GM12892 (cell line): ENCODE measurements at places on chromosomes 12 and 14.

DNA sequence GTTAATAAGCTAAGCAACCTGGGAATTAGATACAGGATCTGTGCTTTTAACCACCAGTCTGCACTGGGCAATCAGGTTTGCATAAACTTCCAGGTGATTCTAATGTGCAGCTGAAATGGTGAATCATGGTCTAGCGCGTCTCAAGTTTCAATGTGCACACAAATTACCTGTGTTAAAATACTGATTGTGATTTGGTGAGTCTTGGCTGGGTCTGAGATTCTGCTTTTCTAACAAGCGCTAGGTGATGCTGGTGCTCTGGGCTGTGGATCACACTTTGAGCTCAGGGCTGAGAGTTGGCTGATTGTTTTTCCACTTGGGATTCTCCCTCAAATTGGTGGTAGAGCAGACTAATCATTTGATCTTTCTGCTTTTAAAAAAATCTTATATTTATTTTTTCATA, 124.8 kb downstream of the C12orf75 start:
- no peak for DNase-seq

- no peak for DNase-seq
Observed at GRCh38 chr14:100092832-100093231, 27.6 kb downstream of the EVL start.

DNA sequence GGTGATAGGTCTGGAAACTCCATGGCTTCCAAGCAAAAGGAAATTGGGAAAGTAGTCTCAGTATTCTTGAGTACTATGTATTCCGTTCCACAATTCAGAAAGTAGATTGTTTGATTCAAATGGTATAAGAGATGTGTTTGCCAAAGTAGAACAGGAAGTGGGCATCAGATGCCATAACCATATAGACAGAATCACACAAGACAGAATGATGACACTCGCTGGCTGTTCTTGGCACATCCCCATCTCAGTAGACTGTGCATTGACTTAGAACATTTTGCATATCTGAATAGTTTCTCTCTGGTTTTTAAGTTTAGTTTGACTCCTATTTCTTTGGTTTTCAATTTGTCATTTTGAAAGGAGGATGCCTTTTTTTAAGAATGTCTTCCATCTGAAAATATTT, 221.1 kb upstream of the RGS6 start:
- DNase-seq = no peak

GRCh38 chr14:42028607-42029006, 421.9 kb downstream of the LRFN5 start:
- DNase-seq = no peak

- DNase-seq = no peak
Observed at GRCh38 chr12:99343960-99344359, 303.6 kb upstream of the GARIN6 start.

GRCh38 chr14:92927349-92928257, 4.7 kb downstream of the CHGA start:
- DNase-seq = no peak

DNA sequence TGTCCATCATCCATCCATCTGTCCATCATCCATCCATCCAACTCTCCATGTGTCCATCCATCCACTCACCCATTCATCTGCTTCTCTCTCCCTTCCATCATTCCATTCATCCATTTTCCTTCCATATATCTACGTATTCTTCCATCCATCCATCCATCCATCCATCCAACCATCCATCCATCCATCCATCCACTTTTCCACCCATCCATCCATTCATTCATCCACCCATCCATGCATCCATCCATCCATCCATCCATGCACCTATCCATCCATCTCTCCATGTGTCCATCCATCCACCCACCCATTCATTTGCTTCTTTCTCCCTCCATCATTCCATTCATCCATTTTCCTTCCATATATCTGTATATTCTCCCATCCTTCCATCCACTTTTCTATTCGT, 214.0 kb upstream of the RTL1 start:
- no peak for DNase-seq

DNA sequence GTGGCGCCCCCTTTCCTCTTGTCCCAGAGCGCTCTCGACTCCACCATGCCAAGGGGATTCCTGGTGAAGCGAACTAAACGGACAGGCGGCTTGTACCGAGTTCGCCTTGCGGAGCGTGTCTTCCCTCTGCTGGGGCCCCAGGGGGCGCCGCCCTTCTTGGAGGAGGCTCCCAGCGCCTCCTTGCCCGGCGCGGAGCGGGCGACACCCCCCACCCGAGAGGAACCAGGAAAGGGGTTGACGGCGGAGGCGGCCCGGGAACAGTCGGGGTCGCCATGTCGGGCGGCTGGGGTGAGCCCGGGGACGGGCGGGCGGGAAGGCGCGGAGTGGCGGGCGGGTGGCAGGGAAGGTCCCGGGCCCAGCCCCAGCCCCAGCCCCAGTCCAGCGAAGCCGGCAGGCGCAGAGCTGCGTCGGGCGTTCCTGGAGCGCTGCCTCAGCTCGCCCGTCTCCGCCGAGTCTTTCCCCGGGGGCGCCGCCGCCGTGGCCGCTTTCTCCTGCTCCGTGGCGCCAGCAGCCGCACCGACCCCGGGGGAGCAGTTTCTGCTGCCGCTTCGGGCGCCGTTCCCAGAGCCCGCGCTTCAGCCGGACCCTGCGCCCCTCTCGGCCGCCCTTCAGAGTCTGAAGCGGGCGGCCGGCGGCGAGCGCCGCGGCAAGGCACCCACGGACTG, 376 bp downstream of the INSM2 start:
- no peak for DNase-seq

GRCh38 chr12:60926256-60926655, 1330.4 kb downstream of the SLC16A7 start:
- DNase-seq = no peak

- DNase-seq = no peak
Observed at GRCh38 chr12:83408146-83408545, 721.4 kb downstream of the TMTC2 start.

DNA sequence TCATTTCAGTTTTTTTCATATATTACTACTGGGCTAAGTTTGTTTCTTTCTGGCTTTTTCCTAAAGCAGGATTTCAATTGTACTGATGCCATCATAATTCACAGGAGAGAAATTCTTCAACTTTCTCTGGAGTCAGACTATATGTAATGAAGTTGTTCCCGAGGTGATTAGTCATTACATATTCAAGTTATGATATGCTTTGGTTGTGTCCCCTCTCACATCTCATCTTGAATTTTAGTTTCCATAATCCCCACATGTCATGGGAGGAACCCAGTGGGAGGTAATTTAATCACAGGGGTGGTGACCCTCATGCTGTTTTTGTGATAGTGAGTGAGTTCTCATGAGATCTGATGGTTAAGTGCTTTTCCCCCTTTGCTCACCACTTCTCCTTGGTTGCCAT, 227.5 kb upstream of the LRIG3 start:
- no peak for DNase-seq

DNA sequence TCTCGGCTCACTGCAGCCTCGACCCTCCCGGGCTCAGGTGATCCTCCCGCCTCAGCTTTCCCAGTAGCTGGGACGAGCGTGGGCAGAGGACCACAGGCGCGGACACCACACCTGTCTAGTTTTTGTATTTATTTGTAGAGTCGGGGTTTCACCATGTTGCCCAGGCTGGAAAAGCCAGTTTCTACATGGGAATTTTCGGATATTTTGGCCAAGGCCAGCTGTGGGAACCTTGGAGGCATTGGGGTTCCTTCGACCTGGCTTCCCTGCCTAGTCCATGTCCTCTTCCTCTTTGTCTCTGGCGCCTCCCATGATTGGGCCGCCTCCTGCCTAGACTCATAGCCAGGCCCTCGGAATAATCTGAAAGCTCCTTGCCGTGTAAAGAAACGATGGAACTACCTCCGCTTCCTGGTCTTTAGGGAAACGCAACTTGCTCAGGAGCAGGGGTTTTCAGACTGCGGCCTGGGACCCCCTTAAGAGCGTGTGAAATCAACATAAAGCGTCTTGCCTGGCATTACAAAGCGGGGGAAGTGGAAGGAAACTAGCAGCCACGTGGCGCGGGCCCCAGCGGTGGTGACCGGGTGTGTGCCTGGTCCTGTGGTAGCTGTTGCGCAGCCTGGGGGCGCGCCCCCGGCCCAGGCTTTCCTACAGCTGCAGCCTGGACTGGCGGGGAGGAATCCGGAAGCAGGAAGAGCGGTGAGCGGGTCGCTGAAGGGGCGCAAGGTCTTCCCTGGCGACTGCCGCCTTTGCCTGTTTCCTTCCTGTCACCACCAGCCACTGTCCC, 1.4 kb upstream of the HSP90AA1 start:
- DNase-seq = peak; percentile 48

GRCh38 chr12:47965581-47965980, 2.2 kb downstream of the TMEM106C start:
- DNase-seq = no peak

- DNase-seq = no peak
Observed at GRCh38 chr12:4356041-4356327, 23.5 kb downstream of the FGF23 start.

GRCh38 chr12:98211909-98212695, 303.3 kb upstream of the TMPO start:
- DNase-seq = no peak

DNA sequence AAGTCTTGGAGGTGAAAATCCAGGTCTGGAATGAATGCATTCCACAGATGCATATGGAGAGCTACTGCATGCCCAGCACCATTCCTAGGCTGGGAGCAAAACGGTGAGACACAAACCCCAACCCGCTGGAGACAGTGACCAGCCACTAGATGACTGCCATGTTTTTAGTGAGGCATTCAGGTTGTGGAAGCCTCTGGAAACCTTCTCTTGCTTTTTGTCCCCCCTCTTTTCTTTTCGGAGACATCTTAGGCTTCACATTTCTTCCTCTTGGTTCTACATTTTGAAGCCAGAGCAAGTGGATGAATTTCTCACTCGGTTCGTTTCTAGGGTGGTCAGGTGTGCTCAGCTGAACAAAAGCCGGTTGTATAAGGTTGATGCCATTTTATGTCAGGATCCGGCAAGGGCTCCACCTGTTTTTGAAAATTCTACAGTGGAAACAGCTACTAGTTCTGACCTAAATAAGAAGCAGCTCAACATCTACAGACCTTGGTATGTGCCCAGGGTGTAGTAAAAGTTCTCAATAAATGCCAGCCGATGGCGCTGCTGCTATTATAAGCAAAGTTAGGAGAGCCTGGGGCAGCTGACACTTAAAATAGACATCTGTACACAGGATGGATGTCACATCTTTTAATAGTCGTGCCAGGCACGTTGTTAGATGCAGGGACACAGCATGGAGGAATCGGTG, 1.8 kb upstream of the ZNF839 start:
- no peak for DNase-seq

DNA sequence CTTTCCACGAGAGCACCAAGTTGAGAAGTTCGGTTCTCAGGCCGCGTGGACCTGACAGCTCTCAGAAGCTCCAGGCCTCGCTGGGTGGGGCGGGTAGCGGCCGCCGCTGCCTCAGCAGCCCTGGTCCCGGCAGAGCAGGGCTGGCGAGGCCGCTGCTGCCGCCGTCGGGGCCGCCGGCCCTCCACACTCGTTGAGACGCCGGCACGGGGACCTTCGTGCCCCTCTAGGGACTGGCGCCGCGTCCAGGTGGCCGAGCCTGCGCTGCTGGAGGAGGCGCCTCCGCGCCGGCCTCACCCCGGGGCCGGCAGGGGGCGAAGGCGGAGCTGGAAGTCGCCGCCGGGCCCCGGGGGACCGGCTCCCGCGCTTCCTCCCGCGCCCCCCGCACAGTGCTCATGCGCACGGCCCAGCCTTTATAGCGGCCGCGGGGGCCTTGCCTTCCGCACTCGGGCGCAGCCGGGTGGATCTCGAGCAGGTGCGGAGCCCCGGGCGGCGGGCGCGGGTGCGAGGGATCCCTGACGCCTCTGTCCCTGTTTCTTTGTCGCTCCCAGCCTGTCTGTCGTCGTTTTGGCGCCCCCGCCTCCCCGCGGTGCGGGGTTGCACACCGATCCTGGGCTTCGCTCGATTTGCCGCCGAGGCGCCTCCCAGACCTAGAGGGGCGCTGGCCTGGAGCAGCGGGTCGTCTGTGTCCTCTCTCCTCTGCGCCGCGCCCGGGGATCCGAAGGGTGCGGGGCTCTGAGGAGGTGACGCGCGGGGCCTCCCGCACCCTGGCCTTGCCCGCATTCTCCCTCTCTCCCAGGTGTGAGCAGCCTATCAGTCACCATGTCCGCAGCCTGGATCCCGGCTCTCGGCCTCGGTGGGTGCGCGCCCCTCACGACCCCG, at the start of gene COCH:
TSS of gene COCH (plus strand) at position 440 of the 879 bp plus-strand sequence. CDS start at position 820, 380 bp downstream.
- peak; percentile 66 for DNase-seq

GRCh38 chr12:84599539-84599938, 313.1 kb downstream of the SLC6A15 start:
- DNase-seq = no peak

DNA sequence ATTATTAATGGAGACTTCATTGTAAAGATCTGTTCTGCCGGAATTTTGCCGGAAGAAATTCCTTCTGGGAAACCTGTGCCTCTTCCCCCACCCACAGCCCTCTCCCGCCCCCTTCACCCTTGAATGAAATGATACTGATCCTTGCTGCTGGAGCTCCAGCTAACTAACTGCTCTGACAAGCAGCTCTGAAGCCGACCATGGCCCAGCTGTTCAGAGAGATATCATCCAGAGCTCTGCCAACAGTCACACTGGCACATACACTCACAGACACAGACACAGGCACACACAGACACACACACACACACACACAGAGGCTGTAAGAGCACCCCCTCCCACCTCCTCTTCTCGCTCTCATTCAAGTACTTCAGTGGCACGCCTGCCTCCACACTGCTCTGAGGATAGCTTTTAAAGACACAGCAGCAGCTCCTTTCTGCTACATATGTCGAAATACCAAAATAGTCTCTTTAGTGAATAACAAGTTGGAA, 88.6 kb downstream of the R3HDM2 start:
- no peak for DNase-seq

DNA sequence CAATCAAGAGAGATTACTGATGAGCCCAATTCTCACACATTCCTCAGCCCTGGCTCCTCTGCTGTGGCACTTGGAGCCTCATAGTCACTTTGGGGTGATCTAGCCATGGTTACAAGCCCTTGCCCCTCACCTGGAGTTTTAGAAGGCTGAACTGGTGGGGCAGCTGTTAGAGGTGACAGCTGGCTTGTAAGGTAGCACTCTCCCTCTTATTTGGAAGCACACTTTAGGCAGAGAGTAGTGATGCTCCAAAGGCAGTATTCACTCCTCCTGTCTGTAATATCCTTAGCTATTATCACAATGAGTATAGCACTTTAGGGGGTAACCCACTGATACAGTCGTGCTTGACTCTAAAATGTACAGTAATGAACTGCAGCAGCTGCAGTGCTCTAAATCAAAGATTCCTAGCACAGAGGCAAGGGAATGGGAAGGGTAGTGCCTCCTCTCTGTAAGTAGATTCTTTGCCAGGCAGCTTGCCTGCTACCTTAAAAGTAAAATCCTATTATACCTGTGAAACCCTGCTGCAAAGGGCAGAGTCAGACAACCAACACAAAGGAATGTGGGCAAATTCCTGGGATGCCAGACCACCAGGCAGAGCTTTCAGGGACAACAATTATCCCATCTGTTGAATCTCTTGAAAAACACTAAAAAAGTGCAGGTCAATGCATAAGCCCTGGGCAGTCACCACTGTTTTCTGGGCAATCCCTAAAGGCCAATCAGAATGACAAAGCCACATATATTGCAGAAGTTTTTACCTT, 336.3 kb downstream of the NOVA1 start:
- no peak for DNase-seq

DNA sequence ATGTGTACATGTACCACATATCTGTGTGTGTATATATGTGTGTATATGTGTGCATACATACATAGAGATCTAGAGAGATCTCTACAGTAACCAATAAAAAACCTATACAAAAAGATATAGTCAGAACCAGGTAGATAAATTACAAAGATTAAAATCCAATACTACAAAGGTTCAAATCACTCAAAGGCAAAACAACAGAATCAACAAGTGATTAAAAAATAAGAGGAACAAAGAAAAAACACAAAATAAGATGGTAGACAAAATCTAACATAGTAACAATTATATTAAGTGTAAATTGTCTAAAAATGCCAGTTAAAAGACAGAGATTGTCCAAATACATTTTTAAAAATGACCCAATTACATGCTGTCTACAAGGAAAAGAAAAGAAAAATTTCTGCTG, 83.6 kb downstream of the R3HDM2 start:
- DNase-seq = no peak
